ENCODE measurements at places on chromosomes 7 and 10. TPM values are rescaled to one million over a fixed set of nuclear protein-coding genes. Genes with fewer than 3 reads are reported as not detected.

OR2A7 gene
- 4.1 TPM for total RNA-seq

PILRB gene
- 39.6 TPM for total RNA-seq

CRTAC1 gene
- total RNA-seq: 0.13 TPM

NUTM2D gene
- 3.4 TPM for total RNA-seq

CDNF gene
- 0.61 TPM for total RNA-seq

OR6V1 gene
- not detected for total RNA-seq

LMBR1 gene
- total RNA-seq: 71.1 TPM

OR2A42 gene
- total RNA-seq: not detected

MYL10 gene
- not detected for total RNA-seq

KAZALD1 gene
- total RNA-seq: 5.2 TPM

CNNM1 gene
- 2.8 TPM for total RNA-seq

MTPN gene
- 80.3 TPM for total RNA-seq

UCN3 gene
- not detected for total RNA-seq

AEBP1 gene
- 55.0 TPM for total RNA-seq

PLCE1 gene
- total RNA-seq: 22.8 TPM

ZEB1 gene
- total RNA-seq: 0.84 TPM

ACSM6 gene
- total RNA-seq: not detected

TAS2R5 gene
- total RNA-seq: 2.4 TPM

HIBADH gene
- 82.7 TPM for total RNA-seq

PON1 gene
- 0.48 TPM for total RNA-seq

UNCX gene
- not detected for total RNA-seq

OPALIN gene
- total RNA-seq: not detected

SYCE1 gene
- total RNA-seq: not detected

SDK1 gene
- total RNA-seq: 19.5 TPM

KLLN gene
- total RNA-seq: 0.32 TPM

TRIM8 gene
- total RNA-seq: 32.7 TPM

MICALL2 gene
- 24.8 TPM for total RNA-seq

WAPL gene
- 48.0 TPM for total RNA-seq

ZNF503 gene
- total RNA-seq: 1.1 TPM

FAS gene
- total RNA-seq: 0.54 TPM

ZNF365 gene
- 0.07 TPM for total RNA-seq

GPR15LG gene
- total RNA-seq: not detected

FBH1 gene
- 56.3 TPM for total RNA-seq

CACUL1 gene
- 36.4 TPM for total RNA-seq

KCNIP2 gene
- total RNA-seq: 5.2 TPM

GPR85 gene
- 0.13 TPM for total RNA-seq

EBF3 gene
- total RNA-seq: 0.44 TPM

AKR1B15 gene
- not detected for total RNA-seq

MOGAT3 gene
- total RNA-seq: not detected

KIAA1549 gene
- 18.7 TPM for total RNA-seq

SEC23IP gene
- 93.6 TPM for total RNA-seq

PKD2L1 gene
- total RNA-seq: not detected

PNLIPRP3 gene
- not detected for total RNA-seq

GFRA1 gene
- 1.7 TPM for total RNA-seq

CEP41 gene
- total RNA-seq: 11.5 TPM

DPP6 gene
- total RNA-seq: 1.7 TPM

SLC26A5 gene
- 0.42 TPM for total RNA-seq

HOXA3 gene
- not detected for total RNA-seq

HGF gene
- total RNA-seq: 0.20 TPM

ARL4A gene
- total RNA-seq: 26.4 TPM

CFAP70 gene
- 0.82 TPM for total RNA-seq

KIF5B gene
- 101 TPM for total RNA-seq

AASS gene
- total RNA-seq: 36.7 TPM
